Bronchus fibroblast of lung (primary cell): ENCODE measurements at places on chromosomes 2 and 18. TPM values are rescaled to one million over a fixed set of nuclear protein-coding genes. Genes with fewer than 3 reads are reported as not detected.

The HOXD12 gene
- total RNA-seq: not detected in 2 replicates

The TRIP12 gene
- 73.0 and 91.6 TPM in 2 replicates for total RNA-seq

The PSMA8 gene
- total RNA-seq: not detected in 2 replicates

The TFPI gene
- 93.5 and 140 TPM in 2 replicates for total RNA-seq

The DNER gene
- total RNA-seq: 3.0 and 3.4 TPM in 2 replicates

The BOK gene
- 29.7 and 36.5 TPM in 2 replicates for total RNA-seq

The GLI2 gene
- total RNA-seq: 6.2 and 12.3 TPM in 2 replicates

The OR6B3 gene
- total RNA-seq: not detected in 2 replicates

The ZNF385B gene
- total RNA-seq: not detected in 2 replicates

The KCNE4 gene
- total RNA-seq: 1.9 and 2.0 TPM in 2 replicates

The TM4SF20 gene
- total RNA-seq: not detected in 2 replicates

The CDH2 gene
- 12.0 and 12.1 TPM in 2 replicates for total RNA-seq

The REG1A gene
- not detected in 2 replicates for total RNA-seq

The INO80B gene
- 15.5 and 21.4 TPM in 2 replicates for total RNA-seq

The HJURP gene
- 39.4 and 40.5 TPM in 2 replicates for total RNA-seq

The DSEL gene
- total RNA-seq: 18.0 and 21.5 TPM in 2 replicates

The CHMP3 gene
- 33.4 and 44.2 TPM in 2 replicates for total RNA-seq

The DSG1 gene
- not detected in 2 replicates for total RNA-seq

The RAB27B gene
- total RNA-seq: 1.3 and 3.6 TPM in 2 replicates

The BCL2L11 gene
- 1.8 and 4.2 TPM in 2 replicates for total RNA-seq

The CRYGD gene
- not detected in 2 replicates for total RNA-seq

The TUBA4B gene
- total RNA-seq: not detected in 2 replicates

The SLC9A4 gene
- total RNA-seq: not detected in 2 replicates

The NYAP2 gene
- total RNA-seq: not detected in 2 replicates
